ENCODE measurements at places on chromosomes 6 and 20.
A peak's percentile ranks its signal among the peaks of the same experiment; 100 is the strongest.

DNA sequence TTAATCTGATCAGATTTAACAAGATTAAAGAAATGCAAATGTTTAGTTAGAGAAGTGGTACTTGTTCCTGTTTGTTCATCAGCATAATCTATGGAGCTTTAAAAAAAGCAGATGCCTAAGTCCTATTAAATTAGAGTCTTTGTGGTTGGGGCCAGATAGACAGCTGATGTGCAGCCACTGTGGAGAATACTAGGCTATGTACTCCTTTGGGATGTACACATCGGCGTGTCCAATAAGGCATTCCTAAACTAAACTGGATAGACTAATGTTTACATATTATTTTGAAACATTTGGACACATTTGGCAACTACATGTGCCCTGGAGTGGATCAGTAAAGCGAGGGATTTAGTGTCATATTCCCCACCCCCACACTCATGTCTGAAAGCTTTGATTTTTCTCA lies 459.5 kb downstream of the LMBRD1 start:
- DNase-seq, result no peak

DNA sequence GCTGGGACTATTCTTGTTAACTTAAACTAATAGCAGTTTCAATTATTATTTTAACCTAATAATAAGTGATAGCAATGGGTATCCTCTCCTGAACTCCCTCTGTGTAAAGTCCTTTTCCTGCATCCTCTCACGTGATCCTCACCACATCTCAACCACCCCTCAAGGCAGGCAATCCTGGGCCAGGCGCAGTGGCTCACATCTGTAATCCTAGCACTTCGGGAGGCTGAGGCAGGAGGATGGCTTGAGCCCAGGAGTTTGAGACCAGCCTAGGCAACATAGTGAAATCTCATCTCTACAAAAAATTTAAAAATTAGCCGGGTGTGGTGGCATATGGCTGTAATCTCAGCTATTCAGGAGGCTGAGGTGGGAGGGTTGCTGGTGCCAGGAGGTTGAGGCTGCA lies 23.7 kb downstream of the MAP1LC3A start:
- no peak for DNase-seq

- no peak for DNase-seq
Measured at GRCh38 chr6:158487495-158487894, 72.4 kb upstream of the TMEM181 start.

DNA sequence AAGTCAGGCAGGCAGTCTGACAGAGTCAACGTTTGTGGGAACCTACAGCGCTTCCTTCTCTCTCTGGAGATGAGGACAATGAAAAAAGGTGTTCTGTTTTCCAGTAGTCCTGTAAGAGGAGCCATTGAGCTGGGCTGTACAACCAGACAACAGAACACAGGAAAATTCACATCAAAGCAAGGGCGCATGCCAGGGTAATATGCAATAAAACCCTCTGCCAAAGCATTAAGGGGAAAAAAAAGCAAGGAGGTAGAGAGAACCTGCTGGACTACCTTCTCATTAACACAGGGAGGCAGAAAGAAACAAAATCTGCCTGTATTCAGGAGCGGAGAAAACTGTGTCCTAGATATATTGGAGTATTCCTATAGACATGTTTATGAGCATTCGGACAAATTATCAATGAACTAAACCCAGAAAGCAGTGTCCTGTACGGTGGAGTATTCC lies 1.3 kb downstream of the RNF24 start:
- DNase-seq, result peak; percentile 70

- peak; percentile 66 for DNase-seq
Measured at GRCh38 chr6:152170702-152171667, 363.5 kb downstream of the ESR1 start.

- no peak for DNase-seq
Measured at GRCh38 chr6:135651964-135652755, 154.6 kb upstream of the AHI1 start.

GRCh38 chr6:18388271-18388670 lies 1.1 kb downstream of the RNF144B start:
- no peak for DNase-seq

DNA sequence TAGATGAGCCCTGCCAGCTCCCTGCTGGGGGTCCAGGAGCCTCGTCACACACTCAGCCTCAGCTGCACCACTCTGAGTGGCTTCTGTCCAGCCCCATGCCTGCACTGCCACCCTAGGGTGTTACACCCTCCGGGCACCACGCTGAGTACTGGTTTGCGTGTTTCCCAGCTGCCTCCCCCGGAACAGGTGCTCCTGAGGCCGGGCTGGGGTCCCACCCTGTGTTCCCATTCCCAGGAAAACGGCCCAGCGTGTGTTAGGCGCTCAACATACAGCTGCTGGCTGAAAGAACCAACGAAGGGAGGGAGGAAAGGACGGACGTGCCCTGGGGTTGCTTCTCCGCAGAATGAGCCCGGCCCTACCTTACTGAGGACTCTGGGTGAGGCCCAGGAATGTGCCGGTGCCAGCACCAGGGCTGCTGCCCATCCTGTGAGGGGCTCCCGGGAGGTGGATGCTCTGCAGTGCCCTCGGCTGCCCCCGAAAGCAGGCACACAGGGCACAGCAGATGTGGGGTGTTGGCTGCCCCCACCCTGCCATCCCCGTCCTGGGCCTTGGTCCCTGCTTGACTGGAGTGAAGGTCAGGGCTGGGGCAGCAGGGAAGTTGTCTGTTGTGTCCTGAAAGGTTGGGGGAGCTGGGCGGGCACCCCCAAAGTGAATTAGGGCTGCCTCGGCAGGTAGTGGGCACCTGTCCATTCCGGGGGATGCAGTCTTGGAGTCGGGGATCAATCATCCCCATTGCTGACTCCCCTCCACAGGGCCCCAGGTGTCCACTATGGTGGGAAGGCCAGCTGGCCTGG lies 16.3 kb downstream of the LAMA5 start:
- DNase-seq, result peak; percentile 48

GRCh38 chr6:30136570-30137286 lies 788 bp downstream of the TRIM40 start:
- no peak for DNase-seq

DNA sequence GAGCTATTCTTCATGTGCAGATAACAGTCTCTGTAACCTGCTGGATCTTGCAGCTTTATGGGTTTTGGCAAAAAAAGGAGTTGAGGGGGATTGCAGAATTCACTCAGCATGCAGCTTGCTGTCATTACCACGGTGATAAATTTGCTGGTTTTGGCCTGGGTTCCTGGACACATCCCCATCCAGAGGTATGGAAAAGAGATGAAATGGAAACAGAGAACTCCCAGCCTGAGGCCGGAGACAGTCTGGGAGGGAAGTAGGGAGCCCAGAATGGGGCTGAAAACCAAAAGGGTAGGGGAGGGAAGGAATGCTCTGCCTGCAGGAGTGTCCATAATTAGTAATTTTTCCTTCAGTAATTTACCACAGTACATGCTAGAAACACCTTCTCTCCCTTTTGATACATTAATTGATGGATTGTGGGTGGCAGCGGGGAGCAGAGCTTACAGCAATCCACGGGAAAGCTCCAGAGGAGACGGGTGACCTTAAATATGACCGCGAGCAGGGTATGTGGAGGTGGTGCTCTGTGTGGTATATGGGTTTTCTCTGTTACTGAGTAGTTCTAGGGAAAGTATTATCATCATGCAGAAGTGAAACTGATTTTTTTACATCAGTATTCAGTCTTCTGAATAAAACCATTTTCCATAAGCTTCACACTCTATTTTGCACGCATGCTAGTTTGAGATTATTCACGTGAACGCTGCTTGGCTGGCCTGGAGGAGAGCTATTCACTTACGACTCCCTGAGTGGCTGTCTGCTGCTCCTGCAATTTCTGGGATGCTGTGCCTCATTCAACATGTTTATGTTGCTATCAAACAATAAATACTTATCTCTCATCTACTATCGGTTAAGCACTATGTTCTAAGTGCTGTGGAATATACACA lies 66.3 kb upstream of the KCNK16 start:
- DNase-seq, result no peak

DNA sequence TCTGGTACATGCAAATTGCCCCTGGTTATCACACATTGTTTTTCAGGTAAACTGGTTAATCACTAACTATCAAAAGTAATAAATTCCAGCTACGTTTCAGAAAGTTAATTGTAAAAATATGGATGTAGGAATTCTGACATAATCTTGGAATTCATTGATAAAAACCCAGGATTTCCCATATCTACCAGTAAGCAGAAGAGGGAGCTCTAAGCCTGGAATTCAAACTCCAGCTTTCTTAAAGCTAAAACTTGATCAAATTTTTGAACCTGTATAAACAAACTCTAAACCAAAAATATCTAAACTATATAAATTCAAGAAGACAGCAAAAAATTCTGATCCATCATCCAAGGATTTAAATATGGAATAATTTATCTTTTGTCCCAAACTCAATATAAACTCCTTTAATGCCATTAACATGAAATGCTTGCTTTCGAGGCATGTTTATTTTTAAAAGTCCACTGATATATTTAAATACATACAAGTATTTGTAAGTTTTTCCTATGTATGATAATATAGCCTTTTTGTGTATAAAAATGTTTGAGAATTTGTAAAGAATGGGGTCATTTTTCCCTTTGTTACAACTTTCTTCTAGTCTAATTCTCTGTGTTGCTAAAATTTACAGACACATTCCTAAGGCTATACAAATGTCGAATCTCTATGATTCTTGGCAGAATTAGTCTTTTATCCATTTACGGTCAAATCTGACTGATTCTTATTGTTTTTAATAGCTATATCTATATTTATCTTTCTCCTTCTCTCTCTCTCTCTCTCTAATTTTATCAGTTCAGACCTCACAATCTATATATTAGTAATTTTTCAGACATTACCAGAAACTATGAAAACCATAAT lies 91.4 kb upstream of the RNF217 start:
- DNase-seq, result no peak

GRCh38 chr6:7137335-7138045 lies 29.7 kb downstream of the RREB1 start:
- peak; percentile 74 for DNase-seq

DNA sequence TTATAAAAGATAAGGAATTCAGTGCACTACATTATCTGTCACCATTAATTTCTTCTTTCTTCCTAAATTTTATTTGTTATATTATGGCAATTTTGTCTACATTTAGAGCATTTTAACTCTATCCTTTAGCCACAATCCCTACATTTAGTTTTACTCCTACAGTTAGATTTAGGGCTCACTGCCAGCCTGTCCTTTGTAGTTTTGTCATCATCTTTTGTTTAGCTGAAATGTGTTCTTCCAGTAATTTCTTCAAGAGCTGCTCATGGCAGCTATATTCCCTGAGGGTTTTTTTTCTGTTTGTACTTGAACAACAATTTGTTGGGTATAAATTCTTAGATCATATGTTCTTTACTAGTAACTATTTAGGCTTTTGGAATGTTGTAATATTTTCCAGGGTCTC lies 72.7 kb upstream of the B3GAT2 start:
- no peak for DNase-seq

- DNase-seq, result no peak
Measured at GRCh38 chr6:136102991-136103688, 147.0 kb downstream of the MTFR2 start.

DNA sequence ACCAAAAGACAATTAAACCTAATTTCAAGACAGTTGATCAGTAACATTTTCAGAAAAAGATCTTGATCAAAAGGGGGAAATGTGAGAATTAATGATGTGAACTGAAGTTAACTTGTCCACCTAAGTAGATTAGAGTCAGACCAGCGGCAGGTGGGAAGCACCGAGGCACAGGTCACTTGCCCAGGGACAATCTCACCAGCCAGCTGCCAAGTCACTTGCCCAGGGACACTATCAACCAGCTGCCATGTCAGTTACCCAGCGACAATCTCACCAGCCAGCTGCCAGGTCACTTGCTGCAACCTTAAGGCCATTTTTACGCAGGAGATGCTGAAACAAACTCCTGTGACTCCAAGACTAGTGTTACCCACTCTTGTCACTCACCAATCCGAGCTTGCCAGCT lies 187.6 kb upstream of the THBS2 start:
- no peak for DNase-seq

DNA sequence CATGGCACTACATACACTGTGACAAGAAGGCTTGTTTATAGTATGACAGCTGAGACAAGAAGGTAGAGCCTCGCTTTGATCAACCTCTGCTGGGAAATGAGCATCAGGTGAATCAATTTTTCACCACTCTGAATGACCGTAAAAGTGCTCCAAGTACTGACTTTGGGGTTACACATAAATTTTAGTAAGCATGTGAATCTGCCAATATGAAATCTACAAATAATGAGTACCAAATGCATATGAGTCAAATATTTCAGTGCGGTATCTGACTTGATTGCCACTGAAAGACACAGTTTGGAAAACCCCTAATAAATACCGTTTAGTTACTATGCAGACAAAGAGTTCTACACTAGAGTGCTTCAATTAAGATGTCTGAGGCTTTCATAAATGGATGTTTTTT lies 77.8 kb downstream of the ATG5 start:
- DNase-seq, result no peak

DNA sequence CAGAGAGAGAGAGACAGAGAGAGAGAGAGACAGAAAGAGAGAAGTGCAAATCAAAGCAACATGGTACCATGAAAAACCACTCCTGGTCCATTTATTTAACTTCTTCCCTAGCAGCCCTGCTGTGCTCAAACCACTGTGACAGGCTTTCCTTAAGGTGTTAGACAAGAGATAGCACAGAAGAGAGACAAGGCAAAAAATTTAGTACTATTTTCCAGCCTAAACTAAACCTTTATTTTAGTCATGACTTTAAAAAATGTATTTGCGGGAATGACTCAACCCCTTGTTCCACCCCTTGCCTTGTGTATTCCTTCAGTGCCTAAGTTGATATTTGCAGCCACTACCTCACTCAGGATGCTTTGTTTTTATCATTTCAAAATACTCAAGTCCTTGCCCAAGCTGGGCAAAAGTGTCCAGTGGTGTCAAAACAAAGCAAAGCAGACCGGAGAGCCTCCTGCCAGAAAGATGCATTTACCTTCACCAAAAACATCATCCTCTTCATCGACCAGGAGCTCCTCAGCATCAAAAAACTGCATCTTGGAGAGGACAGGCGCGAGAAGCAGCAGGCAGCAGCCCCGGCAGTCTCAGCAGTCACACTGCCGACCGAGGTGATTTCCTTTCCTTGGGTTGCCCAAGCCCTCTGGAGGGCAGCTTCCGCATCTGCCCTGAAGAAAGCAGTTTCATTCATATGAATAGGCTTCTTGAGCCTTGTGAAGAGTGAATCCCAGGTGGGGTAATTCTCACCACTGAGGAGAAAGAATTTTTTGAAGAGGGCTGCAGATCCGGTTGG lies at the start of gene RIPOR2:
RIPOR2 (minus strand) TSS at position 595 of the 787 bp plus-strand sequence; CDS start at position 533, 62 bp downstream.
- peak; percentile 35 for DNase-seq

- DNase-seq, result no peak
Measured at GRCh38 chr6:22383016-22383415, 86.2 kb upstream of the PRL start.

GRCh38 chr6:139243536-139243935 lies 48.3 kb downstream of the TXLNB start:
- DNase-seq, result no peak

DNA sequence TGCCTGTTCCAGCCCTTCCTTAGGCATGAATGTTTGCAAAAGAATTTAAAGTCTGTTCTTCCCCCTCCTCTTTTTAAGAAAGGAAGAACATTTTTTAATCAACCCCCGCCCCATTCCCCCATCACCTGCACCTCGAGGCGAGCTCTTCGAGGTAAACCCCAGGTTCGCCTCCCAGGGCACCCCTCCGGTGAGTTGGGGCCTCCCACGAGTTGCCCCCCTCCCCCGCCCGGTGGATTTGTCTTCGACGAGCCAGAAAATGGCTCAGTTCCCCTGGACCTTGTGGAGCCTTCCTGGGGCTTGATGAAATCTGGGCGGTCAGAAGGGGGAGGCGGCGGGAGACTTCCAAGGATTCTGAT lies 256 bp upstream of the OVOL2 start:
- no peak for DNase-seq

Measured in trophoblast cell (in vitro differentiated cells and primary cell).